ENCODE measurements at places on chromosomes 3 and 15.

GRCh38 chr3:184335291-184335660 lies 2.1 kb upstream of the FAM131A start:
- H3K4me3 ChIP-seq: peak overlapping the region; percentile 74
- peak overlapping the region; percentile 94 for H3K27ac ChIP-seq
- DNase-seq: no peak
- H3K27me3 ChIP-seq: no peaks in the 10 kb centered on the region
- H3K36me3 ChIP-seq: peaks cover 48% of the 10 kb centered on the region
- H3K4me1 ChIP-seq: peaks cover 63% of the 10 kb centered on the region

DNA sequence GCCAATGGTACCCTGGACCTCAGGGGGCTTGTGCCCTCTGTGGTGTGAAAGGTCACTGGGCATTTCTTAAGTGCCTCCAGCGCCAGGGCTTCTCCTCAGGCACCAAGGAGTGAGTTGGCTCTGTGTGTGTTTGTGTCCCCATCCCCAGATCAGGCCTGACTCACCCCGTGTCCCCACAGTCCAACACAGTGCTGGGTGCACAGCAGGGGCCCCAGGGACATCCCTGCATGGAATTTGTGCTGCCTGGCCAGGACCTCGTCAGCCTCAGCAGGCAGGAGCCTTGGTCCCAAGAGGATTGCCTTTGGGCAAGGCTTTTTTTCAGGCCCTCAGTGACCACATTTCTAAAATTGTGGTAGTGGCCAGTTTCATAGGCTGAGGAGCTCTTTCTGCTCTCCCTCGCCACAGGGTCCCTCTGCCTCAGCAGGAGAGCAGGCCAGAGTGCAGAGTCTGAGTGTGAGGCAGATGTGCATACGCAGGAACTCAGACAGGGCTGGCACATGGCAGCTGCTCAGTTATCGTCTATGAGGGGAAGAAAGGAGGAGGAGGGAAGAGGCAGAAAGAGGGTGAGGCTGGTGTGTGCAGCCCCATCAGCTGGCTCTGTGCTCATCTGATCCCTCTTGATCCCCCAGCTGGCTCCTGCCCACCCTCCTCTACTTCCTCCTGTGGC lies 215.6 kb downstream of the RPLP1 start:
- no peaks in the 10 kb centered on the region for H3K36me3 ChIP-seq
- peaks cover 31% of the 10 kb centered on the region for H3K4me1 ChIP-seq
- H3K27me3 ChIP-seq: peaks cover 4% of the 10 kb centered on the region

- H3K27me3 ChIP-seq: no peaks in the 10 kb centered on the region
- no peak for DNase-seq
- H3K4me1 ChIP-seq: no peaks in the 10 kb centered on the region
- H3K4me3 ChIP-seq: no peak overlapping the region
- H3K27ac ChIP-seq: no peak overlapping the region
Observed at GRCh38 chr15:54960266-54960665, 236.5 kb downstream of the RSL24D1 start.

- DNase-seq: no peak
- H3K4me1 ChIP-seq: peaks cover 11% of the 10 kb centered on the region
- H3K4me3 ChIP-seq: no peak overlapping the region
- H3K27ac ChIP-seq: no peak overlapping the region
Observed at GRCh38 chr3:119642746-119643473, 17.5 kb downstream of the POPDC2 start.

DNA sequence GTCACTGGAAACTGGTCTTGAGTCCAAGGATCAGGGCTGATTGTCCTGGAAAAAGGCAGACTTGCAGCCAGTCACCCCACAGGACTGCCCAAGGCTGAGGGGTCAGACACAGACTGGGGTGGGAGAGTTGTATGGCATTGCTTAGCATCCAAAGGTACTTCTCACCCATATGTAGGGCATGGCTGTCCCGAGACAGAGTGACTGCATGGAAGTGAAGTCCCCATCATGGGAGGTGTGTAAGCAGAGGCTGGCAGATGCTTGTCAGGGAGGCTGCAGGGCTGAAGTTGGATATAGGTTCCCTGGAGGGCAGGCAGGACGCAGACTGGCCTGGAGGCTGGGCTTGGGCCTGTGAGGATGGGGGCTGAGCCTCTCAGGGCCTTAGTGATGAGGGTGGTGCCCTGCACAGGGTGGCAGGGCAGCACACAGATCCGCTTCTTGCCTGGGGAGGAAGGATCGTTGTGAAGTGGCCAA lies 31.1 kb downstream of the PSTPIP1 start:
- H3K27me3 ChIP-seq: no peaks in the 10 kb centered on the region
- H3K27ac ChIP-seq: no peak overlapping the region
- peak; percentile 51 for DNase-seq
- H3K4me3 ChIP-seq: no peak overlapping the region
- peaks cover 11% of the 10 kb centered on the region for H3K4me1 ChIP-seq
- no peaks in the 10 kb centered on the region for H3K36me3 ChIP-seq

GRCh38 chr15:52162260-52162659 lies 28.9 kb downstream of the GNB5 start:
- DNase-seq: no peak
- H3K36me3 ChIP-seq: peaks cover 11% of the 10 kb centered on the region
- no peaks in the 10 kb centered on the region for H3K27me3 ChIP-seq
- no peak overlapping the region for H3K4me3 ChIP-seq

GRCh38 chr15:45133561-45133920 lies 3.7 kb downstream of the DUOX1 start:
- no peak overlapping the region for H3K4me3 ChIP-seq
- H3K27ac ChIP-seq: no peak overlapping the region
- DNase-seq: no peak
- peaks cover 45% of the 10 kb centered on the region for H3K4me1 ChIP-seq

GRCh38 chr3:139491966-139492365 lies 15.7 kb upstream of the RBP2 start:
- no peaks in the 10 kb centered on the region for H3K4me1 ChIP-seq
- no peak for DNase-seq
- H3K4me3 ChIP-seq: no peak overlapping the region
- H3K27me3 ChIP-seq: no peaks in the 10 kb centered on the region
- no peak overlapping the region for H3K27ac ChIP-seq
- H3K36me3 ChIP-seq: peaks cover 3% of the 10 kb centered on the region

DNA sequence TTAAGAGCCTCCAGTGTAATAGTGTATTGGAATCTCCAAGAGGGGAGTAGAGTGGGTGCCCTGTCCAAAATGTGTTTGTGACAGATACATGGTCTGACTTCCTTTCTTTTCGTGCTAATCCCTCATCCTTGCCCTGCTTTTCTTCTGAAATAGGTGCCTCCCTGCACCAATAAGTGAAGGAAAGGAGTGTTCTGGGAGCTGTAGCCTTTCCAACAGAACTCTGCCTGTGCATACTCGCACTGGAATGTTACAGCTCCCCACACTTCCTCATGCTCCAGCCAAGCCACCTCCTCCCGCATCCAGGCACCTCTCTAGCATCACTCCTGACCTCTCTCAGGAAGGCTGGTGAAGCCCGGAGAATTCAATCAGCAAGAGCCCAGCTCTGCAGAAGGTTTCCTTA lies 478.0 kb downstream of the GABRG3 start:
- no peaks in the 10 kb centered on the region for H3K36me3 ChIP-seq
- no peaks in the 10 kb centered on the region for H3K27me3 ChIP-seq
- no peak overlapping the region for H3K4me3 ChIP-seq
- DNase-seq: no peak
- H3K4me1 ChIP-seq: peaks cover 17% of the 10 kb centered on the region

GRCh38 chr15:43376017-43376705 lies 5.3 kb downstream of the TUBGCP4 start:
- no peak overlapping the region for H3K4me3 ChIP-seq
- H3K27me3 ChIP-seq: no peaks in the 10 kb centered on the region
- no peak overlapping the region for H3K27ac ChIP-seq
- peaks cover 17% of the 10 kb centered on the region for H3K4me1 ChIP-seq
- DNase-seq: no peak

DNA sequence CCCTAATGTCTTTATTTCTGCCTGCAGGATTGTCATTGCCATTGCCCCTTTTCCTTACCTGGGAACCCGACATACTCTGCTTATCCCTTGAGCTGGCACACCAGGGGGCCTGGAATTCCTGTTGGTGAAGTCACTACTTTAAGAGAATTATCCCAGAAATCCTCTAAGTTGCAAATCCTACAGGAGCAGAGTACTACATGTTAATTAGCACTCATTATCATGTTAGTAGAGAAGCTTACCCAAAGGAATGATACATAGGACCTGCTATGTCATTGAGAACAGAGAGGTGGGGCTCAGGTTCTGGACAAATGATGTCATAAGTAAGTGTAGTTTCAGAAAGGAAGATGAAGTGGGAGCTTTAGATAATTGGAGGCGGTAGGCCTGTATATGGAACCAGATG lies 27.4 kb downstream of the SCG5 start:
- no peak overlapping the region for H3K27ac ChIP-seq
- H3K4me3 ChIP-seq: no peak overlapping the region
- H3K36me3 ChIP-seq: no peaks in the 10 kb centered on the region
- DNase-seq: no peak

DNA sequence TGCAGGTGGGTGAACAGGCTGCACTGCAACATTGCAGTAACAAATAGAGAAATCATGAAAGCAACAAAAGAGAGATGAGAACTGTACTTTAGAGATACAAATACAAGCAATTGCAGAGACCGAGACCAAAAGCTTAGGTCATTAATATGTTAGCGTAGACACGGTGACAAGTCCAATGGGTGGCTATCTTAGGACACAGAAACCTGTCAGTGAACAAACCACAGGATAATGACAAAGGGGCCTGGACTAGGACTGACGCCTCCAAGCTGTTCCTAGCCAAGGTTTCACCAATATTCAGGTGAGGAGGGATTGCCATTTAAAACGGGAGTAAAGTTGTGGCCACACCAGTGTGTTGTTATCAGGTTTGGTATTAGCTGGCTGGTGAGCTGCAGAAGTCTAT lies 41.7 kb upstream of the BLM start:
- DNase-seq: no peak
- H3K36me3 ChIP-seq: no peaks in the 10 kb centered on the region
- H3K27ac ChIP-seq: no peak overlapping the region
- H3K4me3 ChIP-seq: no peak overlapping the region
- peaks cover 11% of the 10 kb centered on the region for H3K4me1 ChIP-seq

GRCh38 chr3:157785102-157785826 lies 282.0 kb upstream of the VEPH1 start:
- no peak for DNase-seq
- no peaks in the 10 kb centered on the region for H3K36me3 ChIP-seq
- H3K27me3 ChIP-seq: no peaks in the 10 kb centered on the region
- no peak overlapping the region for H3K4me3 ChIP-seq
- peaks cover 12% of the 10 kb centered on the region for H3K4me1 ChIP-seq

GRCh38 chr15:30830961-30831360 lies 72.8 kb upstream of the FAN1 start:
- H3K27me3 ChIP-seq: no peaks in the 10 kb centered on the region
- no peak for DNase-seq
- H3K4me1 ChIP-seq: no peaks in the 10 kb centered on the region
- no peaks in the 10 kb centered on the region for H3K36me3 ChIP-seq
- H3K4me3 ChIP-seq: no peak overlapping the region

DNA sequence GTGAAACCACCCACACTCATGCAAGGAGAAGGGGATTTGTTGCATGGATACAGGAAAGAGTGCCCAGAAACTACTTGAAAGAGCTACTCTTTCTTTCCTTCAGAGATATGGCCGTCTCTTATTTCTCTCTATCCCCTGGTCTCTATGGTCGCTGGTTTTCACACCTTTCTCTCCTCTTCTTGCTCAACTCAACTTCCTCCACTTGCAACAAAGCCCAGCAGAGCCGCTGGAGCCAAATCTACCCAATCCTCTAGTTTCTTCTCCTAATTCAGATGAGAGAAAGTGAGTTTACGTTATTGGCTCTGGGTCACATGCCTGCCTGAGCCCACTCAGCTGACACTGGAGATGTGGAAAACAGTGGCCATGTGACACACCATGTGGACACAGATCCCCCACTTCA lies 215.2 kb downstream of the OSBPL10 start:
- no peak overlapping the region for H3K4me3 ChIP-seq
- no peaks in the 10 kb centered on the region for H3K27me3 ChIP-seq
- no peak overlapping the region for H3K27ac ChIP-seq
- no peaks in the 10 kb centered on the region for H3K36me3 ChIP-seq
- H3K4me1 ChIP-seq: no peaks in the 10 kb centered on the region

GRCh38 chr3:4571690-4572334 lies 78.7 kb downstream of the ITPR1 start:
- H3K27ac ChIP-seq: no peak overlapping the region
- H3K27me3 ChIP-seq: no peaks in the 10 kb centered on the region
- H3K4me1 ChIP-seq: no peaks in the 10 kb centered on the region
- no peak for DNase-seq

DNA sequence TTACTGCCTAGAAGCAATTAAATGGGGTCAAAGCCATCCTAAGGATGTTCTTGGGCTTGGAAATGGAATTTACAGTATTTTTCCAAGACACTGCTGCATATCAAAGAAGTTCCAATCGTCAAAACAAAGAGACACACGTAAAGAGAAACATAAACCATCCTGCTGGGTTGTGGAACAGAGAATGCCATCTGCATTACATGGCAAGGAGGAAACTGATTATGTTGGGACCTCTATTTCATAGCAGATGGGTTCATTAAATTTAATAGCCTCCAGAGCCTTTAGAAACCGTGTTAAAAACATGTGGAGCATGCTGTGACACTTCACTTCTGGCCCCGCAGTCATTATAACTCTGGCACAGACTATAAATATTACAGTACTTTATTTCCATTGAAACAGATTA lies 154.6 kb downstream of the LRTM1 start:
- DNase-seq: no peak
- H3K4me1 ChIP-seq: peaks cover 4% of the 10 kb centered on the region
- H3K4me3 ChIP-seq: no peak overlapping the region
- H3K27me3 ChIP-seq: no peaks in the 10 kb centered on the region
- H3K27ac ChIP-seq: no peak overlapping the region

GRCh38 chr15:57538265-57538529 lies 53.5 kb upstream of the MYZAP start:
- H3K4me1 ChIP-seq: peaks cover 17% of the 10 kb centered on the region
- no peak overlapping the region for H3K27ac ChIP-seq
- H3K4me3 ChIP-seq: no peak overlapping the region
- H3K27me3 ChIP-seq: no peaks in the 10 kb centered on the region
- DNase-seq: no peak
- H3K36me3 ChIP-seq: peaks cover 11% of the 10 kb centered on the region

GRCh38 chr15:23616536-23616935 lies 31.1 kb downstream of the MAGEL2 start:
- H3K4me3 ChIP-seq: no peak overlapping the region
- no peak for DNase-seq
- H3K4me1 ChIP-seq: no peaks in the 10 kb centered on the region

GRCh38 chr3:86967062-86967461 lies 23.9 kb downstream of the VGLL3 start:
- no peaks in the 10 kb centered on the region for H3K27me3 ChIP-seq
- H3K4me3 ChIP-seq: no peak overlapping the region
- no peaks in the 10 kb centered on the region for H3K4me1 ChIP-seq
- no peak overlapping the region for H3K27ac ChIP-seq
- peaks cover 3% of the 10 kb centered on the region for H3K36me3 ChIP-seq

Data from suprapubic skin (tissue), 4 donors.